ENCODE measurements at places on chromosomes 12 and 14.

GRCh38 chr14:50501642-50502041 is 30.7 kb downstream of the MAP4K5 start:
- DNase-seq, result no peak

DNA sequence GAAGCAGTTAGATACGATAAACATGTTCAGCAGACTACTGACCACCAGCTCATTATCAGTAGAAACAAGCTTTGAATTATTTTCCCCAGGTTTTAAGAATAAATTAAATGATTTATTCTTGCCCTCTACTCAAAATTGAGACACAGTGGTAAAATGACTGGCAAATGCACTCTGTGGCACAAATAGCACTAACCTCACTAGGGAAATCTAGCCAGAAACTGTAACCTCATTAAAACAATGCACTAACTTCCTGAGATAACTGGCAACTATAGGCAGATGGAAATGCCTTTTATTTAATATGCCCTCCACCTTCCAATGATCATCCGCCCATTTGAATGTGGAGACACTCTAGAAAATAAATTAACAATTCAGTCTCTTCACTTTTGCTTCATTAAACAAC is 33.2 kb downstream of the CPNE8 start:
- no peak for DNase-seq

- no peak for DNase-seq
Measured at GRCh38 chr12:94535510-94535921, 75.8 kb upstream of the CEP83 start.

DNA sequence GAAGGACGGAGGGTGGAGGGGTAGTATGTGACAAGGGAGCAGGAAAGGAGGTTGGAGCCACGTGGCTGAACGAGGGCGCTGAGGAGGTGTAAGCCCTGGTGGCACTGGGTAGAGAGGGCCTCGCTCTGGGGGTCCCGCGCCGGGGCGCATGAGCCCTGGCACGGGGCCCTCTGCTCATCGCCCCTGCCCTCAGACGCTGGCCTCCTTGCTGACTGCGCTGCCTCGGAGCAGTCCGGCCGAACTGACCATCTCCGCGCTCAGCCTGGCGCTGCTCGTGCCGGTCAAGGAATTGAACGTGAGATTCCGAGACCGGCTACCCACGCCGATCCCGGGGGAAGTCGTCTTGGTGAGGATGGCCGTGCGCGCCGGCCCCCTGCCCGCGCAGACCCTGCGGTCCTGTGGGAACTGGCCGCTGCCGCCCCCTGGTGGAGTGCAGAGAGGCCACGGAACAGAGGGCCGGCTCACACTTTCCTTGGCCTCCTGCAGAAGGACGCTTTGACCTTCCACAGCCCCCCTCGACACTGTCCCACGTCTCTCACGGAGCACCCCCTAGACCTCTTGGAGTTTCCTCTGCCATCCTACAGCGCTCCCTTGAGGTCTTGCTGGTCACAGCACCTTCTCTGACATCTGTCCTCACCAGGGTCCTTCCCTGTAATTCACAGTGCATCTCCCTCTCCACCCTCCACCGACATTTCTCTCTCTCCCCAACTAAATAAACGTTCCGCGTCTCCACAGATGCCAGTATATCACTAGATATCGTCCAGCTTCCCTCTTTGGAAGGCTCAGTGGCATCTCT is 10.5 kb downstream of the ARHGEF25 start:
- peak; percentile 52 for DNase-seq

GRCh38 chr12:88624911-88625310 is 44.6 kb upstream of the KITLG start:
- DNase-seq, result no peak

DNA sequence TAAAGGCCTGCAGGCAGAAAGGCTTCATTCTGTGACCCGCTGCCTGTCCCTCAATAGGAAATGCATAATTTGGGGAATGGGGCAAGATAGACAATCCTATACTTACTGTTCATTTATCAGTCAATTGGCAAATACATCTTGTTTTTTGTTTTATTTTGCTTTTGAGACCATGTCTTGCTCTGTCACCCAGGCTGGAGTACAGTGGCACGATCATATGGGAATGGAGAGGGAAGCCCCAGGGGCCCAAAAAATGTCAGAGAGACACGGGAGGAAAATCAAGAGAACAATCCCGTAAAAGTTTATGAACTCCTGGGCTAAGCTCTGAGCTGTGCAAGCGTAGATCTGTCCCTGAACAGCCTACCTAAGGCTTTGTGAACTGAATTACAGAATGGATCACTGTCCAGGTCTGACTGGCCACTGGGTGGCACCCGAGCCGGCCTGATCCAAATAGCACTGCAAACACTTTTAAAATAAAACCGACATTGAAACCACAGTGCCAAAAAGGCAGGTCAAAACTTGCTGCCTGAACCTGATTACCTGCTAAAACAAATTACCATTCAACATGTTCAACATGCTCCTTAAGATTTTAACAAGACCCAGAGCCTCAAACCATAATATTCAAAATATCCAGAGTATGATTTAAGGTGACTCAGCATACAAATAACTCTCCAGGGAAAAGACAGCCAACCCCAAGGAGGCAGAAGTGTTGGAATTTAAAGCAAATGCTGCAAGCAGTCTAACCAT is 11.8 kb downstream of the COPS7A start:
- peak; percentile 58 for DNase-seq

DNA sequence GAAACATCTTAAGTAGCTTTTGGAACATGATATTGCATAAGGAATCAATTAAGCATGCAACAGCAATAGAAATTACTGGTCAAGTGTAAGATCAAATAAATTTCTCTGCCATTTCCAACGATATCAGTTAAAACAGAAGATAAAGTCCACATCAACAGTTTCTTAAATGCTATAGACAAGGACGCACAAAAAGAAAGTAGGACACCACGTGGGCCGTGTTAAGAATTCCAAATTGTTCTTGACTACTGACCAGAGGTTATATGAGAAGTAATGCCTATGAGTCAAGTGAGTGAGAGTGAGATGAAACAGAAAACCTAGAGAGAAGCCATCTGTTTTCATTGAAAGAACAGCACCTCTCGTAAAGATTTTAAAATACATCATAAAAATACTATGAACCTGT is 318.2 kb downstream of the TMEM117 start:
- no peak for DNase-seq

DNA sequence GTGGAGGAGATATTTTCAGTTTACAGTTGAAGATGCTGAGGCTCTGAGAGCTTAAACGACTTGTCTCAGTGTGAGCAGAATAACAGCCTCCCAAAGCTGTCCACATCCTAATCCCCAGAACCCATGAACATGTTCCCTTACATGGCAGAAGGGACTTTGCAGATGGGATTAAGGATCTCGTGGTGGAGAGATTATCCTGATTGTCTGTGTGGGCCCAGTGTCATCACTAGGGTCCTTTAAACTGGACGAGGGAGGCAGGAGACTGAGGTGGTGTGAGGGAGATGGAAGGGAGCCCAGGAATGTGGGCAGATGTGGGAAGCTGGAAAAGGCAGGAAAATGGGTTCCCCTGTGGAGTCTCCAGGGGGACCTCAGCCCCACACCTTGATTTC is 9.6 kb upstream of the KRT80 start:
- DNase-seq, result no peak

DNA sequence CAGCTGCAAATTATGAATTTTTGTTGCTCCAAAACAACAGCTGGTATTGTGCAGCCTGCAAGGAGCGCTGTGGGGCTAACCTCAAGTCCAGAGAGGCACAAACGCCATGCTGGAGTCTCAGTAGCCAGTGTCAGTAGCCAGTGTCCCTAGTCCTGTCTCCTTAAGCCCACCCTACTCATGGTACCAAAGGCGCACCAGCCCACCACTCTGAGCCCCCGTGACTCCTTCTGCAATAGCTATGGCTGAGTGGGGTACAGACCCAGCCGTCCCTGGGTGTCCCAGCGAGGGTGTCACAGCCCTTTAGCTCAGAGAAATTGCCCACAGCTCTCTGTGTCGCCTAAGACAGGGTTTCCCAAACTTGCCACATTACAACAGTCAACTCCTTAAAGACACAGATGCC is 65.2 kb downstream of the ARL6IP4 start:
- DNase-seq, result no peak

DNA sequence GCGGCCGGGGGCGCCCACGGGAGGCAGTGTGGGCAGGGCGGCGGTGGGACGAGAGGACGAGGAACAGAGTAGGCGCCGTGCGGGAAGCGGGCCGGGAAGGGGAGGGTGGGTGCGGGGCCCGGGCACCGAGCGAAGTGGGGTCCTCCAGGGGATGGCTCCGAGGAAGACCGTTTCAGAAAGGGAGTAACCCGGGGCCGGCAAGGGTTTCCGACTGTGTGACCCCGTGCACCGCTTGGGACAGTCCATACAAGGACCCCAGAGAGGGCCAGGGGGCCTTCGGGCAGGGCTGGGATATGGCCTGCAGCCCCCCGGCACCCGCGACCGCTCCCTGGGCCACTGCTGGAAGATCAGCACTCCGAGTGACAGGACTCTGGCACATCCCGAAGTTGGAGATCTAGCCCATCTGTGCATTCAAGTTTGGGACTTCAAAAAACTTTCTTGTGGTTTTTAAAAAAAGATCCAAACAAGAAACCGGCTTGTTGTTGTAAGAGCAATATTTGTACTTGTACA is 448 bp downstream of the TSPAN9 start:
- no peak for DNase-seq

GRCh38 chr12:53097564-53098353 is at the start of gene IGFBP6:
Gene IGFBP6 (plus strand): TSS chr12:53097667. CDS start chr12:53097718, 51 bp downstream.
- peak; percentile 53 for DNase-seq

DNA sequence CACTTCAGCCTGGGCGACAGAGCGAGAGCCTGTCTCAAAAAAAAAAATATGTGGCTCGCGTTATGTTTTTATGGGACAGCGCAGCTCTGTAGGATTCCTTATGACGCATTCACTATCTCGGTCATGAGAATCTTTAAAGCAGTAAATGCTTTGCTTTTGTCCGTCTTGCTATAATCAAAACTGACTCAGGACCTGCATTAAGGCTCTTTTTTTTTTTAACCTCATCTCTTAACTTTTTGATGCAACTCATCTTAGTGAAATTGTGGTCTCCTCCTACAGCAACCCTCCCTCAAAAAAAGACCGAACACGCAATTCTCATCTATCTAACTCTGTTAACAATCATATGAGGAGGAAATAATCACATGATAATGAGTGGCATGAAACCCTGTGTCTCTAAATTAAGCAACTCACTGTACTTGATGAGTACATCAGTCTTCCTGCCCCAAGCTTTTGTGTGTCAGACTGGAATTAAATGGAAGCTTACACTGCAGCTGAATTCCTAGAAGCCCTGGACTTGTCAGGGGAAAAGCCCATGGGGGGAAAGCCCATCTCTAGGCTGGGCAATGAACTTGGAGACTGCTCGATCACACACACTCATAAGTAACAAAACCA is 4.3 kb downstream of the P2RX4 start:
- peak; percentile 42 for DNase-seq

DNA sequence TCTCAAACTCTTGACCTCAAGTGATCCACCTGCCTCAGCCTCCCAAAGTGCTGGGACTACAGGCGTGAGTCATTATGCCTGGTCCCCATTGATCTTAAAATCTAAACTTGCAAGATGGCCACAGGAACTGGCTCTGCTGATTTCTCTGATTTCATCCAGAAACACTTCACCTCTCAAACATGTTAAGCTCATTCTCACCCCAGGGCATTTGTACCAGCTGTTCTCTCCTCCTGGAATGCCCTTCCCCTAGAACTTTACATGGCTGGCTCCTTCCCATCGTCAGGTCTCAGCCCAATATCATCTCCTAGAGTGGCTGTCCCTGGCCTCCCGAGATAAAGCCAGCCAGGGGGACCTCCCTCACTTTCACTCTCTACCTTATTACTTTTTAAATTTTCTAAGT is 5.3 kb upstream of the LRTM2 start:
- DNase-seq, result no peak

GRCh38 chr12:108964371-108965352 is 56.2 kb downstream of the SVOP start:
- no peak for DNase-seq

- DNase-seq, result no peak
Measured at GRCh38 chr14:38209572-38210557, 2.2 kb downstream of the SSTR1 start.

DNA sequence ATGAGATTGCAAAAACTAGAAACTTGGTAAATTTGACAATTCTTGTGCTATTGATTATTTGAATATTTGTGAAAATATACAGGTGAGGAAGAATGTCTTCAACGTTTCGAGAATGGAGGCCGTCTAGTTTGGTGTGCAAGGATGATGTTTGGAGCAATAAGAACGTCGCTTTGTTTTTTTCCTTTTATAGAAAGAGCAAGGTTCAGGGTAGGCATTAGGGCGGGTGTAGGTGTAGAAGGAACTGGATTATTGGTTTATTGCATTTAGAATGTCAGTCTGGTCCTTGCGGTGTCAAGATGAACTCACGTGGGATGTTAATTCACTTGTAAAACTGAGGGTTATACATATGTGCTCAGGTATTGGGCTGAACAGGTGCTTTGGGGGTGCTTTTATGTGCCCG is 1.1 kb downstream of the RPS26 start:
- no peak for DNase-seq

DNA sequence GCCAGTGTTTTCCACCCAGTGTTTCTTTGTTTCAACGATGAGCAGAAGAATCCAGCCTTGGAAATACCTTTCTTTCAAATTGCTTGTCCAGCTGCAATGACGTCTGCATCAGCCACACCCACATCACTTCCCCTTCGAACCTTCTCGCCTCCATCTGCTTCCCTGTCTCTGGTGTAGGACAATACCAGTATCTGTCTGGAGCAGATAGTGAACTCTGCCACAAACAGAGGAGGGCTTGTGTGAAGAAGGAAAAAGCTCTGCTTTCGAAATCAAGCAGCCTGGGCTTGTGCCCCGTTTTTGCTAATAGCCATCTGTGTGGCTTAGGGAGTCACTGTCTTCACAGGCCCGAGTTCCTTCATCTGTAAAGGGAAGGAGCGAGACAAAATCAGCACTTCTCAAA is 415.4 kb downstream of the ZFP36L1 start:
- peak; percentile 44 for DNase-seq

GRCh38 chr14:65751510-65751909 is 339.0 kb downstream of the FUT8 start:
- DNase-seq, result no peak

DNA sequence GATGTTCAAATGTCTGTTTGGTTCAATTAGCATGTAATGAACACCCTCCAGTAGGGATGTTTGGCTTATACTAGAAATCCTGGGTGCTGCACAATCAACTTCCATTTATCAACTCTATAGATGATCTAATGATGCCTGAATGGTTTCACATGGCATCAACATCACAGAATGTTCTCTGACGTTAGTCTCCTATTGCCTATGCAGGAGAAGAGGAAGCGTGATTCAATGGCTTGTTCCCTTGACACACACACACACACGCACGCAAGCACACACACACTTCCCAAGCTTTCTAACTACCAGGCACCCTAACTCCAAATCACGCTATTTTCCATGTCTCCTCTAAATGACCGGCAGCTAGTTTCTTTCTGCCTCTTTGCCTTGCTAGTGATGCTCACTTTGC is 49.3 kb downstream of the PKP2 start:
- DNase-seq, result no peak

- DNase-seq, result no peak
Measured at GRCh38 chr12:125243811-125244210, 178.6 kb downstream of the AACS start.

GRCh38 chr12:64004641-64005040 is 160.1 kb downstream of the SRGAP1 start:
- DNase-seq, result no peak

All from GM12865 (cell line).